T-helper 17 cell (primary cell): ENCODE measurements at places on chromosomes 1 and 21. TPM values are rescaled to one million over a fixed set of nuclear protein-coding genes. Genes with fewer than 3 reads are reported as not detected.

- DNase-seq = no peak
Measured at GRCh38 chr1:177793900-177794299, 176.0 kb downstream of the SEC16B start.

DNA sequence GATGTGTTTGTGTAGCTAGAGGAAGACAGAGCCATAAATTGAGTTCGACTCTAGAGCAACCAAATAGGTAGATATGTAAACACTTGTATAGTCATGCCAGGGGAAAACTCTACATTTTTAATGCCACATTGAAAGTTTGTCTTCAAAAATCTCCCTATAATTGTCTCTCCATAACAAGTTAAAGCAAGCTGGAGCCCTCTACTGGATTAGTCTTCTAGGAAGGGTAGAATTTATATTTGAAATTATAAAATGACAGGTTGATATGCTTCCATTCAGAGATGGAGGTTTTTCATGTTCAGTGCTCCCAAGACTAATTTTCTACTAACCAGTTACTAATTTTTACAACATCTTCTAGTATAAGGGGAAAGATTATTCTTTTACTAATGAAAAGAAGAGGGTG, 13.1 kb upstream of the COL24A1 start:
- no peak for DNase-seq

DNA sequence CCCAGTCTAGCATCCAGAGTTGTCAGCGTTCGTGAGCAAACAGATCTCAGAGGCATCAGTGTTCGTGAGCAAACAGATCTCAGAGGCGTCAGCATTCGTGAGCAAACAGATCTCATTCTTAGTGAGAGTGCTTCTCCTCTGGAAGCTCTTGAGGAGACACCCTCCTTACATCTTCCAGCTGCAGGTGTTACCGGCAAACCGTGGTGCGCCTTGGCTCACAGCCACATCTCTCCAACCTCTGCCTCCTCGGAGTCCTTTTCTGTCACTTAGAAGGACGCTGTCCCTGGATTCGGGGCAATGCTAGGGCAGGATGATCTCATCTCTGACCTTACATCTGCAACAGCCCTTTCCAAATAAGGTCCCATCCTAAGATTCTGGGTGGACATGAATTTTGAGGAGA, 14.6 kb upstream of the UMODL1 start:
- no peak for DNase-seq

DNA sequence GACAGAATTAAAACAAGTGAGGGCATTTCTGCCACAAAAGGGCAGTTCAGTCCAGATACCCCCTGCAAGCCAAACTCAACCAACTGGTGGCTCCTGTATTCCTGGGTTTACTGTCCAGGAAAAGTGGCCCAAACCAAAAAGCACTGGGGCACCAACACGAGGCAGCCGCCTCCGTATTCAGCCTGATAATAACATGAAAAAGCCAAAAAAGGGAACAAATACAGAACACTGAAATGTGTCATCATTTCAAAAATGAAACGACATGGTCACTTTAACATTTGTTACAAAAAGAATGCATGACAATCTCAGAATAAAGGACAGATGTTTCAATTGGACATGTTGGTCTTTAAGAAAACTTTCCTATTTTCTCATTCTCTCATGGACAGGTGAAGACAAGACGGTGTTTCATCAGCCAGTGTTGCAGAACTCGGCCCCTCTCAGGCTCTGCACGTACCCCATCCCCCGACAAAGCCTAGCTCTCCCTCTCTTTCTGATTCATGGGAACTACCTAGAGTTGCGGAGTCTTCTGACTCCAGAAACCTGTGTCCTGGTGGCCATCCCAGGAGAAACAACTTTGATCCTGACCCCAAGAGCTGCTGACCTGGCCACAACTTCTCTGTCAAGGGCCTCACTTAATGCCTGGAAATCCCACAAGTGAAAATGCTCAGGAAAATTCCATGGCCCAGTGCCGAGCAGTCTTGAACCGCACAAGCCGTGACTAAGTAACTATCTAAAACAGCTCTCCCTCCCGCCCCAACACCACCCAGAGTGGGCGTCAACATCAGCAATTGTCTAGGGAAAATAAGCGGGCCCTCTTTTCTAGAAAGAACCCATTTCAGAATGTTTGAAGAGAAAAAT, 27.1 kb downstream of the ZBTB17 start:
- DNase-seq = no peak

- DNase-seq = no peak
Measured at GRCh38 chr1:17743008-17743647, 12.0 kb upstream of the ACTL8 start.

DNA sequence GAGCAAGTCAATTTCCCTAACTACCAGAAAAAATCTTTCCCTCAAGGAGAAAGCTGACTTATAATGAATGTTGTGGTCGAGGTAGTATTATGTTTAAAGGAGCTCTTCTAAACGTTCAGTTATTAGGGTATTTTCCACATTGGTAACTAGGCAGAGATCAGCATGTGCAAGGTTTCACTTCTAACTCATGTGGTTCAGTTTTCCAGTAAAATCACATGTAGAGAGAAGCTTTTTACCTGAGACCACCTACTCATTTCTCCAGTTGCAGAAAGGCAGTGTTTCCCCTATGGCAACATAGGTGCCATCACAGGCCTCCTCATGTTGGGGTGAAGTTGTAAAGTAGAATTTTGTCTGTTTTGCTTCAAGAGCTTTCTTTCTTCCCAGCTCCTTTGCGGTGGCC, 23.7 kb downstream of the IL23R start:
- DNase-seq = no peak

- no peak for DNase-seq
Measured at GRCh38 chr1:200316148-200316803, 93.6 kb downstream of the ZNF281 start.

DNA sequence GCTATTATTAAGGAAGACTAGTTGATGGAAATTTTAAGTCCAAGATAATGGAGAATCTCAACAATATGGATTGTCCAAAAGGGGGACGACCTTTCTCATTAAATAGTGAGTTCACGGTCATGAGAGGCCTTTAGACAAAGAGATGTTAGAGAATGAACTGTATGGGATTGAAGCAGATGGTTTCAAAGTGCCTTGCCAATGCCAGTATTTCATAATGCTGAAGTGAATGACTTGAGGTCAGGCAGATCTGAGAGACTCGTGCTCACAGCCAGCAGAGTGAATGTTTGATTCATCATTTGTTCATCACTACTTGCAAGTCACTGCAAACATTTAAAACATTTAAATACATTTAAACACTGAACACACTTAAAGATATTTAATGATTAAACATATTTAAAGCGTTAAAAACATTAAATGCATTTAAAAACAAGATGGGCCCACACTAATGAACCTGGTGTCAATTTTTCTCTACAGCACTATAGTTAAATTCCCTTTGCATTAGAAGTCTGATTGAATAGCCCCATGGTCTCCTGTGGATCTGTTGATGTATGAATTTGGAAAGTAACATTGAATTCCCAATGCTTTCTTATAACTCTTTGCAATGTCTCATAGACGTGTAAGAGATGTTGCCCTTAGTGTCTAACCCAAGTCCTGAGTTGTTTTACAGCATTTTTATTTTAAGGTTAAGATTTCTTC, 80.7 kb downstream of the TGFB2 start:
- no peak for DNase-seq

GRCh38 chr1:192763756-192764155, 45.1 kb upstream of the RGS2 start:
- no peak for DNase-seq

- DNase-seq = no peak
Measured at GRCh38 chr21:45578811-45579381, 36.7 kb upstream of the SLC19A1 start.

GRCh38 chr1:197150336-197151005, 4.0 kb upstream of the ASPM start:
- no peak for DNase-seq

DNA sequence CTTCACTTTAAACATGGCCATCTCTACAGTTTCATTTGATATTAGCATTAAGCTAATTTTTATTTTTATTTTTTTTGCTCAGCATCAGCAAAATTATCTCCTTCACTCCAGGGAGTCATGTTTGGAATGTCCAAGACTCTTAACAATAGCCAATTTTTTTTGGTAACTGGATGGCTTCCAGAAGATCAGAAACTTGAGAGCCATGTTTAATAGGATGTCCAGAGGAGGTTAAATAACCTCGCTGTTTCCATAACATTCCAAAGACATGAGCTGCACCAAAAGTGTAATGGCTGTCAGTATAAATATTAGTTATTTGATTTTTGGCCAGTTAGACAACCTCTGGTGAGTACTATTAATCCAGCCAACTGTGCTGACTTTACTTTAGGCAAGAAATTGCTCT, 80.7 kb downstream of the DNTTIP2 start:
- no peak for DNase-seq

DNA sequence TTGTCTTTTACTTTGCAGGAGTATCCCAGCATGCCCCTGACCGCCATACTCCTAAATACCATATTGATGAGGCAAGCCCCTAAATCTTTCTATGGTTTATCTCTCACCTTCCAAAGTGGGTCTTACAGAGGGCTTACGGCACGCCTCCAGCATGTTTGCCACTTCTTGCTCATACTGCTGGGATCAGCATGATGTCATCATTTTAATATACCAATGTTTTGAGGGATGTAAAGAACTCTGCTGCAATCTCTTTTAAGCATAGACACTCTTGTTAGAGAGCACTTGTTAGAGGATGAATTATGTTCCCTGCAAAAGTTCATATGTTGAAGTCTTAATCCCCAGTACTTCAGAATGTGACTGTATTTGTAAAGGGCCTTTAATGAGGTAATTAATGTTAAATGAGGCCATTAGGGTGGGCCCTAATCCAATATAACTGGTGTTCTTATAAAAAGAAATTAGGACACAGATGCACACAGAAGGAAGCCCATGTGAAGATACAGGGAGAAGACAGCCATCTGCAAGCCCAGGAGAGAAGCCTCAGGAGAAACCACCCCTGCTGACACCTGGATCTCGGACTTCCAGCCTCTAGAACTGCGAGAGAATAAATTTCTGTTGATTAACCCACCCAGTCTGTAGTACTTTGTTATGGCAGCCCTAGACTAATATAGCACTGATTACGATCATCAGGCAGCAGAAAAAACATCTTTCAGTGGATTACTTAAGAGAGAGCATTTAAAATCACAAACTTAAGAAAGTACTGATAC, 16.4 kb upstream of the ABCB10 start:
- DNase-seq = no peak

GRCh38 chr1:56322211-56322610, 257.2 kb downstream of the PLPP3 start:
- DNase-seq = no peak

DNA sequence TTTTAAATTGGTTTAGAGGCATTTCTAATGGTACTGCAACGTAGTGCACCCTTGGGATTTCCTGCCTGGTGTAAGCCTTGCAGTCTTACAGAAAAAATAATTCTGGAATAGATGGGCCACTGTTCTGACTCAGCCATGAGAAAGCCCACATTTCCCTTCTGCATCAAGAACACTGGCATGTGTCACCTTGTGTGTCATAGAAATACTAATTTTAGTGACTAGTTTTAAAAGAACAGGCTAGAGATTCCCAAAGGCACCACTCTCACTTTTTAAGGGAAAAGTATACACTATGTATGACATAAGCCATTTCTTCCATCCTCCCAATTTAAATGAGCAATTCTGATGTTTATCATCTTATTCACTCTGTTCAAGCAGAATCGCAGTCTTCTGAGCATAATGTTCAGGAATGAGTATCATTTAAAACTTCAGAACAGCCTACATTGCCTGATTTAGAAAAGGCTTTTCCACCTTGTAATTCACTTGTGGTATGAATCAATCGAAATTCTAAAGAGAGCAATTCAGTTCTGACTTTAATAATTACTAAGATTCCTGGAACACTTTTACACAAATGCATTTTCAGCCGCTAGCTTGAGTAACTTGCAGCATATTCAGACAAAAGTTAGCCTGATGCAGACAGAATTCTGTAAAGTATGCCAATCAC, 18.8 kb downstream of the RGS13 start:
- no peak for DNase-seq

- DNase-seq = no peak
Measured at GRCh38 chr1:157380523-157380922, 171.8 kb downstream of the FCRL5 start.

DNA sequence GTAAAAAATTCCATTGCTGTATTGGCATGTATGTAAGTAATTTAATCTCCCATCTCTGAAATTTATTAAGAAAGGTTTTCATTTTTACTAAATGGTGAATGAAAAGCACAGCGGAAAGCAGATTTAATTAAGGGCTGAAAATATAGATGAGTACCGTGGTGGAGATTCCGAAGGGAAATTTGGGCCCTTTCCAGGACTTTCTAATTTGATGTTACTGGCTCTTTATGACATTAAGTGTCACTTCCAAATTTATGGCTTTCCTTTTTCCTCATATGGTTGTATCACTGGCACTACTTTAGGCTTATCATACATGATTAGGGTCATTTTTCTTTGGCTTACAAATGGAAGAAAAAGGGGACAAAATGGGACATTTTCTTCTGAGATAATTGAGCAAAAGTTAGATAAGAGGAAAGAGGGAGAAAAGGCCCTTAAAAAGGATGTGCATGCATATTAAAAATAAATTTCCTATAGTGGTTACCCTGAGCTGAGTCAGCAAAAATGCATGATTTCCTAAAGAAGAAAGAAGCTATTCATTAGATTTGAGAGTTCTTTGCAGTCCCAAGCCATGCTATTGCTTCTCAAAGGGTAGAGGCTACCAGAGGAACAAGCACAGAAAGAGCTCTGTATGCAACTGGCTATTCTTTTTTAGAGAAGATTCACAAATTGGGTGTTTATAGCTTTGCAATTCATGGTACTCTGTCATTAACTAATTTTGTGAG, 74.9 kb upstream of the CNIH3 start:
- no peak for DNase-seq

DNA sequence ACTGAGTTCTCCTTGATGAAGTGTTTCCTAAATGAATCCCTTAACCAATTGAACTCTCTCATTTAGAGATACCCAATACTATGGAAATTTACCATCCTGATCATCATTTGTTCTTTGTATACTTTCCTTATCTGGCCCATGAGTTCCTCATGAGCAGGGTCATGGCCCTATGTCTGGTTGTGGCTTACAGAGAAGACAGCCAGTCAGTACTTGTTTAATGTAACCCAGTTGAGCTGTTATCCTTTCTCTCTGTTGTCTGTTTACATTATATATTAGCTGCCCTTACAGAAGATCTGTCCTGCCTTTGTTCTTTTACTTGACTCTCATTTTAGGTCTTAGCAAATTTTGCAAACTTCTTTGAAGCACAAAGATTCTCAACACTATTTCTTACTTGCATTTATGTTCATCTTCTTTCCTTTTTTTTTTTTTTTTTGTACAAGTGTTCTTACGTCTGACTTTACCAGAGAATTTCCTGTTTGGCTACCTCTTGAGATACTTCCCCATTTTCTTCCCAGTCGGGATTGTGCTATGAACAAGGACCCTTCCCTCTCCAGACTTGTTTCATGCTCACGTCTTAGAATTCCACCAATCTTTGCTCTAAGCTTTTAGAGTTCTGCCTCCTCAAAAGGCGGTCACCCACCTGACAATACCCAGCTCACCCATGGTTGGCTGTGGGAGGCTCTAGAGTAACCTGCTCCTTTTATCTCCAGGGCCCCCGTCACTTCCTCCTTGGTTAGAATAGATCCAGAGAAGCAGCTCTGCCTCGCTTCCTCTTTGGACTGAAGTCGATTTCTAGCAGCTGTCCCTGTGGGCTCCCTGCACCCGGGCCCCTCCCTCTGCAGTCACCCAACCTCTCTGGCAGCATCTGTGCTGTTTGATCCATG, 53.6 kb upstream of the RUNX1 start:
- DNase-seq = no peak

Gene ARHGEF2
- total RNA-seq = 86.1 TPM

Gene IVL
- total RNA-seq = not detected

Gene TMPRSS3
- 4.5 TPM for total RNA-seq

Gene GPR25
- total RNA-seq = 18.3 TPM

Gene TSPEAR
- total RNA-seq = not detected

Gene LCE1F
- total RNA-seq = not detected

Gene HEYL
- 0.10 TPM for total RNA-seq
